Activated naive CD8-positive, alpha-beta T cell treated with anti-CD3 and anti-CD28 coated beads, Interleukin-2, amount 10 ng/mL, durations not matched to agents 7 days and 5 days (primary cell): ENCODE measurements at places on chromosomes 13 and 19. TPM values are rescaled to one million over a fixed set of nuclear protein-coding genes. Genes with fewer than 3 reads are reported as not detected.

The NCAN gene
- total RNA-seq: not detected

The TMTC4 gene
- 38.8 TPM for total RNA-seq

The NECTIN2 gene
- total RNA-seq: 2.4 TPM

The TMEM238 gene
- total RNA-seq: 17.0 TPM

The C1QTNF9B gene
- total RNA-seq: not detected

The MYADM gene
- total RNA-seq: 76.3 TPM

The KIR2DL3 gene
- total RNA-seq: 0.20 TPM

The NKPD1 gene
- 0.47 TPM for total RNA-seq

The FOXO1 gene
- total RNA-seq: 39.8 TPM

The PRR22 gene
- 3.8 TPM for total RNA-seq

The FFAR3 gene
- total RNA-seq: not detected

The WDR87 gene
- total RNA-seq: not detected

The NPAS1 gene
- 0.61 TPM for total RNA-seq

The ADGRE1 gene
- 1.0 TPM for total RNA-seq

The ADGRE3 gene
- not detected for total RNA-seq

The NCR1 gene
- 0.50 TPM for total RNA-seq

The PGLYRP1 gene
- not detected for total RNA-seq

The ACP5 gene
- 32.0 TPM for total RNA-seq

The BEST2 gene
- not detected for total RNA-seq

The ZNF813 gene
- 6.1 TPM for total RNA-seq

The FAM216B gene
- not detected for total RNA-seq

The ZNF726 gene
- total RNA-seq: 20.3 TPM

The NTF4 gene
- total RNA-seq: not detected

The UGGT2 gene
- total RNA-seq: not detected

The CGB1 gene
- not detected for total RNA-seq

The GIPC1 gene
- 31.7 TPM for total RNA-seq

The IGFL2 gene
- not detected for total RNA-seq

The PEX11G gene
- 1.0 TPM for total RNA-seq

The AKT1S1 gene
- total RNA-seq: 19.9 TPM

The KLK15 gene
- not detected for total RNA-seq

The TRAPPC6A gene
- total RNA-seq: 61.1 TPM

The SWSAP1 gene
- 3.0 TPM for total RNA-seq

The COL4A1 gene
- not detected for total RNA-seq

The TSHZ3 gene
- 1.00 TPM for total RNA-seq

The GRK1 gene
- not detected for total RNA-seq

The PRODH2 gene
- not detected for total RNA-seq
